ENCODE measurements at places on chromosomes 4 and X. TPM values are rescaled to one million over a fixed set of nuclear protein-coding genes. Genes with fewer than 3 reads are reported as not detected.

The TEC gene
- 0.67 TPM for total RNA-seq

The LRCH2 gene
- 0.13 TPM for total RNA-seq

The PAGE2 gene
- not detected for total RNA-seq

The TSPYL2 gene
- 25.0 TPM for total RNA-seq

The RAB41 gene
- total RNA-seq: not detected

The CCSER1 gene
- total RNA-seq: 0.05 TPM

The ADGRG4 gene
- total RNA-seq: not detected

The F11 gene
- not detected for total RNA-seq

The TMEM31 gene
- not detected for total RNA-seq

The GATA1 gene
- 0.23 TPM for total RNA-seq

The NDST3 gene
- total RNA-seq: not detected

The NR3C2 gene
- 0.26 TPM for total RNA-seq

The OTC gene
- total RNA-seq: not detected

The MAGEA12 gene
- not detected for total RNA-seq

GRCh38 chrX:148913971-148914370, 413.6 kb downstream of the AFF2 start:
- DNase-seq: no peak

DNA sequence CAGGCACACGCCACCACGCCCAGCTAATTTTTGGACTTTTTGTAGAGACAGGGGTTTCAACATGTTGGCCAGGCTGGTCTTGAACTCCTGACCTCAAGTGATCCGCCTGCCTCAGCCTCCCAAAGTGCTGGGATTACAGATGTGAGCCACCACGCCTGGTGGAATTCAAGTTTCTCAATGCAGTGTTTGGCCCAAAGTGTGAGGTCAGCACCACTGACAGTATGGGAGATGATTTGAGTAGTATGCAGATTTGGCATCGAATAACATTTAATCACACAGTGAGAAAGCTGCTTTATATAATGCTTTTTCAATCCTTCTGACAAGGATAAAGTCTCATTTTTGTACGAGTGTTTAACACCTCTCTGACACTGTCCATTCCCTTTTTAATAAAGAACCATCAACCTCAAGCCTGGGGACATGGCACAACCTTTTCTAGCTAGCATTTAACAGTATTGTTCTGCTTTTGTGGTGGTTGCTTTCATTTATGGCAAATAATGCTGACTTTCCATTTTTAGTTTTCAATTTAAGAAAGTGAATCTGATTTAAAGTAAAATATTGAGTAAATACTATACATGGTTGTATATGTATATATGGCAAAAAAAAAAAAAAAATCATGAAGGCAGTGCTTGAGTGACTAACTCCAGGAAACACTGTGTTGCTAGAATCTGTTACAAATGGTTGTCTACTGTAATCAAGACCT, 4.3 kb upstream of the NSUN7 start:
- DNase-seq: no peak

DNA sequence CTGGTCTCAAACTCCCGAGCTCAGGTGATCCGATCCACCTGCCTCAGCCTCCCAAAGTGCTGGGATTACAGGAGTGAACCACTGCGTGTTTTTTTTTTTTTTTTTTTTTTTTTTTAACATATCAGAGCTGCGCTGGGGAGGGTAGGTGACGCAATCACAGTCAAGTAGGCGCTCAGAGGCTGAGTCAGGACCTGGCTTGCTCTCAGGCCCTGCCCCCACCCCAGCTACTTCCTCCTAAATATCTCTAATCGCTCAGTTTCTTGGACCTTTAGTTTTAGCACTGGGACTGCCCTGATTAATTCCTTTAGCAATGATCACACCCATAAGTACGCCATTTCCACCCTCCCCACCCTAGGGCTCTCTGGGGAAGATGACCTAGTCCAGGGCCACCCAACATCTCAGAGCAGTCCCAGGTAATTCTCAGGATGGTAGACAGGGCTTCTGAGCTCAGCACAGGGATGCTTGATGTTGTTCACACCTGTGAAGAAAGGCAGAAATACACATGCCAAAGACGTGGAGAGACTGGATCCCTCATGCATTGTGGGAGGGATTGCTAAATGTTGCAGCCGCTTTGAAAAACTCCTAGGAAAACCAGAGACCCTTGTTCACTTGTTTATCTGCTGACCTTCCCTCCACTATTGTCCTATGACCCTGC, 50.2 kb downstream of the DDX3X start:
- DNase-seq: no peak

- DNase-seq: no peak
These were observed 184.7 kb upstream of the ZCCHC13 start for GRCh38 chrX:74119016-74119910.

GRCh38 chr4:112371361-112371760, 74.2 kb downstream of the ALPK1 start:
- DNase-seq: no peak

- no peak for DNase-seq
These were observed 156.4 kb upstream of the GATB start for GRCh38 chr4:151917145-151917734.

DNA sequence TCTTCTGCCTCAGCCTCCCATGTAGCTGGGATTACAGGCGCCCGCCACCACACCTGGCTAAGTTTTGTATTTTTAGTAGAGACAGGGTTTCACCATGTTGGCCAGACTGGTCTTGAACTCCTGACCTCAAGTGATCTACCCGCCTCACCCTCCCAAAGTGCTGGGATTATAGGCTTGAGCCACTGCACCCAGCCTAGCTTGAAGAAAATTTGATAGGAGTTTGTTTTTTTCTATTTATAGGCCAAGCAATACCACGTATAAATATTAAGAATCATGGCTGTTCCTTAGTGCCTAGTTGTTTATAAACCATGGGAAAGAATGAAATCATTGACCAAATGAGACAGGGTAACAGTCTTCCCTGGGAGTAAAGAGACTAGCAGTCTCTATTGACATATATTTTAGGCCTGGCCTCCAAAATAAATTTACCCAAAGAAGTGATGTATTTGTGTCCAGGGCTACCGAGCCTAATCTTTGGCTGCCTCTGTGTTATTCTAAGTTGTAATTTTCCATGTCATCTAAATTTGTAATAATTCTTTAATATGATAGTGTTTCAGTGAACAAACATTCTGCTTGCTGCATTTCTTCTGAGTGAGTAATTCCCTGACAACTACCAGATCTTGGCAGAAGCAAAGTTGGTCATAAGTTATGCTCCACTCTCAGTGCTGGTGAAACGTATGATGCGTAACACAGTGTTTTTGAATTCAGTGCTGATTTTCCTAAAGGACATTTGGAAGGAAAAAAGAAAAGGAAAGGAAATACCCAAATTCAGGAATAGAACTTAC, 10.3 kb downstream of the PKD2 start:
- DNase-seq: peak; percentile 64

DNA sequence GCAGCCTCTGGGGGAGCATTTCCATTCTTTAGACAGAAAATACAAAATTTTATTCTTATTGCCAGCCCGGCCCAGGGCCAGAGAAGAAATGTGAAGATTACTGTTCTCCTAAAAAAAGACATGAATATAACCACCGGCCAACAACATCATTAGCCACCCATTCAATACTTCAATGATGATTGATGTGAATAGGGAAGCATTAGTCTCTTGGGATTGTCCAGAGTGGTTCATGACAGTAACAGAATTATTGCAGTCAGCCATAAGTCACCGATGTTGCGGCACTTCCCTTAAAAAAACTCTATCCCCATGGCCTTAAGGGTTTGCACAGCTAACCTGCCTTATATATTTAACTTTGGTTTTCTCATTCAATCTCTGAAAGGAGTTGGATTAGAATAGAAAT, 418.7 kb downstream of the CENPC start:
- DNase-seq: no peak

DNA sequence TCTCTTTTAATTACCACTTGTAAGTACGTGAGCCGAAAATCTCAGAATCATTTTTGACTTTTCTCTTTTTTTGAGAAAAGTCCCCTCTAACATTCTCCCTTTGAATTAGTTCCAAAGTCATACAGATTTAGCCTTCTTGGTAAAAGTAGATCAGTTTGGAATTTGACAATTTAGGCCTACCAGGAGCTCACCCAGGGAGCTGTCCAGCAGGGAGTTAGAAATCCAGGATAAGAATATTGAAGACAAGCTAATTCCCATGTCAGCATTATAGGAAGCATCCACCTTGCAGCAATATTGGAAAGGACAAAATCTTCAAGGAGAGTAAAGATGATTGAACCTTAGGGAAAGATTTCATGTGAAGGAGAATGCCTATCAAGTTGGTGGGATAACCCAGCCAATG, 352.2 kb upstream of the CPEB2 start:
- DNase-seq: no peak

GRCh38 chrX:40414335-40414734, 166.4 kb upstream of the ATP6AP2 start:
- DNase-seq: no peak

DNA sequence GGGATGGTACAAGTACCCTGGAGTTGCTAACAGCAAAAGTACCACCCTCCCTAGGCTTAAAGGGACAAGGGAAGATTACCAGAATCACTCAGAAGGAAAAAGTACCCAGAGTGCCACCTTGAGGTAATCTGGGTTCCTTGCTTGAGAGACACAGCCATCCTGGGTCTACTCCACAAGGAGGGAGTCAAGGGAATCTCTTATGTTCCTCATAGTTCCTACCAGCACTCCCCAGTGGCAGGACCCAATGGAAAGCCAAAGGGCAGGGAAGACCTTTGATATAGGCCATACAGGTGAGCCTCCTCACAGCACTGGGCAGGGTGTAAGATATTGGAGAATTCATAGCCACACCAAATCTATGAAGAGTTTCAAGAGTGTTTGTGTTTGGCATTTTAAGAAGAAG, 5.7 kb downstream of the IL2 start:
- DNase-seq: no peak

DNA sequence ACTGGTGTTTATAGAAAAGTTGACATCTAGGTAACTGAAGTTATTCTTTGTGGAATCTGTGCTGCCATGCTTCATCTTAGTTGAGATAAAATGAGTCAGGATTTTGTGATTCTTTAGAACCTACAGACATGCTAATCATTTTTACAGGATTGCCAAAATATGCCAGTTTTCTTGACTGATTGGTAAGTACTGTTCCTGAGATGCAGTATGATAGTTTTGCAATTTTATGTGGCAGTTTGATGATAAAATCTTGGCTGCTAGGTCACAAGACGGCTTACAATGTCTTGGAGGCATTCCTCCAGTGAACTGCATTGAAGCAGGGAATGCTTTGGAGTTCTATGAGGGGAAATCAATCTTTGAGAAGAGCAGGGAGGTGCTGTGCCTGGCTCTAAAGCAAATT, 104.4 kb upstream of the ESX1 start:
- DNase-seq: no peak

DNA sequence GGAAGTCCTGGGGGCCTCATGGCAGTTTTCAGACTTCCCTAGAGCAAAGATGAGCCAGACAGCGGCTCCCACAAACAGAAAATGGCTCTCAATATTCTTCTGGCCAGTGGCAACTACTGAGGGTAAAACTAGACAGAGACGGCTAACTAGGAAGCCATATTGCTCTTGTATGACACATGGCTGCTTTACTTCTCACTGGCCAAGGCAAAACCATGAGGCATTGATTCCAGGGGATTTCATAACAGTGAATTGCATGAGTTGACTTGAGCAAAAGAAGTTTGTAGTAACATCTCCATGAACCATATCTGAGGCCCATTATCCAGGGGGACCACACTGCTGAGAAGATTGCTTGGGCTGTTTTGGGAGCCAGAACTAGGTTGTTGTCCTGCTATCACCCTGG, 13.7 kb upstream of the TLR8 start:
- DNase-seq: no peak

- DNase-seq: no peak
These were observed 103.8 kb upstream of the ATP6AP2 start for GRCh38 chrX:40476958-40477357.

- DNase-seq: no peak
These were observed 162.1 kb downstream of the CBR4 start for GRCh38 chr4:168847771-168848502.

- no peak for DNase-seq
These were observed 16.0 kb upstream of the NKX6-1 start for GRCh38 chr4:84515075-84515474.

GRCh38 chr4:4490041-4490440, 51.8 kb downstream of the STX18 start:
- no peak for DNase-seq

DNA sequence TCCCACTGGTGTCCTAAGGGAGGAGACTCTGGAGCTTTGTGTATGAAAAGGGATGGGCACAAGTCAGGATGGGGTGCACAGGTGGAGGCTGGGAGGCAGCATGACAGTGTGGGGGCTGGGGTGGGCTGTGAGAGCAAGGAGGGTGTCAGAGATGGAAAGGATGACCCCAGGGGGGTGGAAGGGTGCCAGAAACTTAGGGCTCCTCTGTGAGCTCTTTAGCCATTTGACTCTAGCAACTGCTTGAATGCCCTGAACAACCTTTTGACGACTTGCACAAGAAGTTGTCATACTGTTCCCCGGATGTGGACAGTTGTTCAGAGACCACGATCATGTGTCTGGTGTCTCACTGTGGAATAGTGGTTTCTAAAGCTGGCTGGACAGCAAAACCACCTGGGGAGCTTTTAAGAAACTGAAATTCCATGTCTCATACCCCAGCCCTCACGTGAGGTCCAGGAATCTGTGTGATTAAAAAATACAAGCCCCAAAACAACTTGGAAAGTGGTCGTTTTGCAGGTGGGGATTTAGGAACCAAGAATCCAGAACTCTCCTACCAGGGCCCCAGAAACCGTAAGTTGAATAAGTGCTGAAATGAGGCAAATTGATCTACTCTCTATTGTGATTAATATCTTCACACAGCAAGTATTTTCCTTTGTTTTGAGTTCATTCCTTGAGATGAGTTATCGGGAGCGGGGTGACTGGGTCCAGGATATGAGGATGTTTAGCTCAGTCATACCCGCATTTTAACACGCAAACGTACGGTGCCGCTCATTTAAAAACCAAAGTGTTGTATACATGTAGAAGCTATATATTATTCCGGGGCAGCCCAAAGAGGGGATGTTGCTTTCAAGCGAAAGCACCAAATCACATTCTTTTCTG, 3.4 kb downstream of the RHOH start:
- DNase-seq: no peak

DNA sequence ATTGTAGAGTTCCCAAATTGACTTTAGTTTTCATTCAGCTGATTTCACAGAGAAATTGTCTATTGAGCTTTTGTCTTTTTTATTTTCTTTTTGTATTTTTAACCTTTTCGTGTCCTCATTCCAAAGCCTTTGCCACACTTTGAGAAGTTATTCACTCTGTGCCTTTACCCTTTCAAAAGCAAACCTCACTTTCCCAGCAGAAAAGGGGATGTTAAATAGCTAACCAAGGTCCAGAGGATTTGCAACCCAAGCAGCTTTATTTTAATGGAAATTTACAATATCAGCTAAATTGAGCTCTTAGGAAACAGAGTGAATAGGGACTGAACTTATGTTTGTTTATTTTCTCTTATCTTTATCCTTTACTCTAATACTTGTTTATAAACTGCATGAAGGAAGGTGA, 428.8 kb downstream of the PCDH7 start:
- no peak for DNase-seq

Data from Panc1 (cell line).